Fibroblast of skin of right biceps (primary cell): ENCODE measurements at places on chromosomes 7 and 10.

DNA sequence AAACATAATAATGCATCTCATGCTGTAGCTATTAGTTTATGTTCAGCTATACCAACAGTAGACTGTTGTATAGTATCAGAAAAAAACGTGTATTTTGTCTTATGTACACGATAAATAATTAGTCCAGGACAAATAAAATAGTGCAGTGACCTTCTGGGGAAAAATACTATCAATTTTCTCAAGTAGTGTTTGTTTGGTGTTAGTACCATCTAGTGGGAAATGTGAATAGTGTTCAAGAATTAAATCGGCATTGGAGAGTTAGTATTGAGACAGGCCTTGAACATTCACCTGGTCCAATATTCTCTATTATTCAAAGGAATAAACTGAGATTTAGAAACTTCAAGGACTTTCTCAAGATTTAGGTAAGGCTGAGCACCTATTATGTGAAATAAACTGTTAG is 21.7 kb upstream of the OR2A5 start:
- peak; percentile 14 for DNase-seq

DNA sequence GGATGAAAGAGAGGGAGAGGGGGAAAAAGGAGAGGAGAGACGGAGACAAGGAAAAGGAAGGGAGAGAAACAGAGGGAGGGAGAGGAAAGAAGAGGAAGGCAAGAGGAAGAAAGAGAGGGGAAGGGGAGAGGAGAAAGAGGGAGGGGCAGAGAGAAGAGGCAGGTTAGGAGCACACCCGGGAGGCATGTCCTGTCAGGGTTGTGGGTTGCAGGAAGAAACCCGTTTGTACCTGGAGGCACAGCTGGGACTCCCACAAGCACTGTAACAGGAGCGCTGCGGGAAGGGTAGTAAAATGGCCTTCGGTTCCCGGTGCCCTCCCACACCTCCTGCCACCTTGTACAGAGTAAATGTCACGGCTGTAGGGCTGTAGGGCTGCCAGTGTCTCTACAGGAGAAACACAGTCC is 24.7 kb downstream of the FGFR2 start:
- no peak for DNase-seq

- no peak for DNase-seq
These were observed 239.6 kb upstream of the STEAP1 start for GRCh38 chr7:89914711-89915110.

DNA sequence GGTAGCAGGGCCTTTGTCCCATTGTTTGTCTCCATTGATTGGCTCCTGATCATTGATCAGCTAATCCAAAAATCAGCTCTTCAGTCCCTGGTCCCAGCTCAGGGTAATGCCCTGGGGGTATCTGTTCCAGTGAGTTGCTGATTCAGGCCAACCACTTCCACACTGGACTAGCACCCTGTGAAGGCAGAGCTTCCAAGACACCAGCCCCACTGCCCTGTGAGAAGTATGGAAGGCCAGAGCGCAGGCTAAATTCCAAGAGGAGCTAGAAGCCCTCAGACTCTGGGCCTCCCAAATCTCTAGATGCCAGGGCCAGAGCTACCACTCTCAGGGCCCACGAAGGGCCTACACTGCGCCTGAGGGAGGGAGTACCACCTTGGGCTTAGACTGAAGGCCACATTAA is 10.4 kb downstream of the TMEM72 start:
- no peak for DNase-seq

DNA sequence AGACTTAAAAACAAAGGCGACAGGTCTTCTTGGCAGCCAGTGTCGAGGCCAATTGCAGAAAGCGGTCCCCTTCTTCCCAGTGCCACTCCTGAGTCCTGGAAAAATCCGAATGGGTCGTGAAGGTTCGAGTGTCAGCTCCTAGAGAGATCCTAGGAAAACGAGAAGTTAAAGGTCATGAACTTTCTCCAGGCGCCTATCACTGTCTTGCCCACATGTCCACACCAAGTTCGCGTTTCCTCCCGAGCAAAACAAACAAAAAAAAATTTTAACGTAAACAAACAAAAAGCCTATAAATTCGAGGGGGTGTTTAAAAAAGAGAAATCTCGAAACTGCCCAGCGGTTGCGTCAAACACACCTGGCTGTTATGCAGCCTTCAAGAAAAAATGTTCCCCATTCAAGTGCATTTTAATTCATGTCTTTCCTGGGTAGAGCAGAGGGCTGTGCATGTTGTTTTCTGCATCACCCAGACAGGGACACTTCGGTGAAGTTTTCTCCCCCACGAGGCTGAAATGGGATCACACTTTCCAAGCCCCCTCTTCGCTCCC is 1.5 kb downstream of the ARHGAP21 start:
- DNase-seq = no peak

DNA sequence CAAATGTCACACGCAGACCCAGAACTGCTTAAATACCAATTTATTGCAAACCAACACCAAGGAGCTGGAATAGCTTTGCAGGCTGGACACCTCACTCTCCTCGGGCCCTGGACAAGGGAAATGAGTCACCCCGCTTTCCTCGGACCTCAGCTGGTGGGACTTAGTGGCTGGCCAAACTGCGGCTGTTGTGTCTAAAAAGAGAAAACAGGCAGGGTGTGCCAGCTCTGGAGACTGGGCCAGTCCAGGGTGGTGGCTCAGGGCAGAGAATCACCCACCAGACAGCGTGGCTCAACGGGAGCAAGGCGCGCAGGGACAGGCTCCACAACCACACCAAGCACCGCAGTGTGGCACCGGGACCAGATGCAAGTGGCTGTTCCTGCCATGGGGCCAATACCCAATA is 58.2 kb upstream of the CAMK2B start:
- peak; percentile 23 for DNase-seq

- DNase-seq = no peak
These were observed 35.1 kb downstream of the GUSB start for GRCh38 chr7:65946904-65947303.

DNA sequence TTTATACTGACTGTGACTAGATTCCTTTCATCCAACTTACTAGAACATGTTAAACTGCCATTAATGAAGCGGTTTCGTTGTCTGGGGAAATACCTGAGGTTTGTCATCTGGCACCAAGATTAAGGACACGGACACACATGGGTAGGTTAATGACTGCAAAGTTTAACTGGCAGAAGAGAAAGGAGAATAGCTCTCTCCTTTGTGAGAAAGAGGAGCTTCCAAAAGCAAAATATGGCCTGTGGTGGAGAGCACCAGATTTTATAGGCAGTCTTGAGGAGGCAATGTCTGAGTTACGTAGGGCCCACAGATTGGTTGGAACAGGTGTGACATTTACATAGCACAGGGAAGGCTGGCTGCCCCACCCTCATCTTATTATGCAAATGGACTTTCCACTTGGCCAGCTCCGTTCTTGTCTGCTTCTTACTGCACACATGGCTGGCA is 1193.0 kb upstream of the CELF2 start:
- DNase-seq = no peak

DNA sequence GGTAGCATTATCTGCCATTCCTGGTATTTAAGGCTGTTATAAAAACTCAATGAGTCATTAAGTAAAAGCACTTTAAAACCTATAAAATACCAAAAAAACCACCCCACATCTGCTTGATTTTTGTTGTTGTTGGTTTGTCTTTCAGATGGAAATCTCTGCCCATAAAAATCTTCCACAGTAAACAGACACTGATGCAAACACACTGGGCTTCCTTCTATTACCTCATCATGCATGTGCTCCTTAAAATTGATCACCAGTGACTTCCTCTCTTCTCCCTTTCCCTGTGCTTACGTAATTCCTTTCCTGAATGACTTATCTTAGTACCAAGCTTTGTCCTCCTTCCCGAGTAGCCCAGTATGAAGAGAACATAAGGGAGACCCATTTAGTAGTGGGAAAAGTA is 167.2 kb downstream of the EVX1 start:
- no peak for DNase-seq

DNA sequence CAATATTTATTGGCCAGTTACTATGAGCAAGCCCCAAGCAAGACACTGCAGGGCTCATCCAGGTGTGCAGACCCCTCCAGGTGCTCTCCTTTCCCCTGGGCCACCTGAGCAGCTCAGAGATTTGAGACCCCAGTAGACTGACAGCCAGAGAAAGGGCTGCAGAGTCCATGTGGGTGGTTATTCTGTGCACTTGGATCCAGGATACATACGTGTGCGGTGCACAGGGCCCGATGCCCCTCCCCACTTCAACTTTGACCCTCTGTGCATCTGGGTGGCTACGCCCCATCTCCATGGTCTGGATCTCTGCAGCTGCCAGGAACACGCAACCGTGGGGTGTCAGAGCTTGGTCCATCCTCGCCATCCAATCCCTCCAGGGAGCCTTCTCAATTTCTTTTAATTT is 72.9 kb downstream of the MKI67 start:
- DNase-seq = no peak

DNA sequence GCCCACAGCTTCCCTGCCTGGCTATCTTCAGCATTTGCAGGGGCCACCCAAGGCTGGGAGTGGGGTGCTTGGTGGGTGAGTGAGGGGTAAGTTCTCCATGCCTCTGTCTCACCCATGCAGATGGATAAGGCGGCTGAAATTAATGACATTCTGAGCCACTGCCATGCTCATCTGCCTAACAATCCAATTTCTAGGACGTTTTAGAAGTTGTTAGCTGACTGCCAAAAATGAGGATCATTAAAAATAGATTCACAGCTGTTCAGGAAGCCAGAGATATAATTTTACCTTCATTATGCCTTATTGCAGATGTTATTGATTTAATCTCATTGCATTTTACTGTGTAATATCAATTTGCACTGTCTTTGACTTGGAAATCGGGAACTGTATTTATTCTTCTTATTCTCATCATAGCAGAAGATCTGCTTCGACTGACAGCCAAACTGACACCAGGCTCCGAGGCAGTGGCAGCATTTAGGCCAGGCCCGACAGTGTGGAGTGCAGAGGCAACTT is 334.4 kb upstream of the NPVF start:
- no peak for DNase-seq

DNA sequence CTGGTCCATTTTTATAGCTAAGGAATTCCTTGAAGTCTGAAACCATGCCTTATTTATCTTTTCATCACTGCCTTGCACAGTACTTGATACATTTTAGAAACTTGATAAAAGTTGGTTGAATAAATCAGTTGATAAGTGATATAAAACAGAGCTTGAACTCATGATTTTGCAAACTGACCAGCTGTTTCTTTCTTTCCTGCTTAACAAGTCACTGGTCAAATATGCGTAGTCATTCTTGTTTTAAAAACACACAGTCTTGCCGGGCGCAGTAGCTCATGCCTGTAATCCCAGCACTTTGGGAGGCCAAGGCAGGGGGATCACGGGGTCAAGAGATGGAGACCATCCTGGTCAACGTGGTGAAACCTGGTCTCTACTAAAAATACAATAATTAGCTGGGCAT is 6.3 kb downstream of the TPST1 start:
- no peak for DNase-seq

GRCh38 chr7:96246919-96247318 is 75.0 kb downstream of the SLC25A13 start:
- no peak for DNase-seq

DNA sequence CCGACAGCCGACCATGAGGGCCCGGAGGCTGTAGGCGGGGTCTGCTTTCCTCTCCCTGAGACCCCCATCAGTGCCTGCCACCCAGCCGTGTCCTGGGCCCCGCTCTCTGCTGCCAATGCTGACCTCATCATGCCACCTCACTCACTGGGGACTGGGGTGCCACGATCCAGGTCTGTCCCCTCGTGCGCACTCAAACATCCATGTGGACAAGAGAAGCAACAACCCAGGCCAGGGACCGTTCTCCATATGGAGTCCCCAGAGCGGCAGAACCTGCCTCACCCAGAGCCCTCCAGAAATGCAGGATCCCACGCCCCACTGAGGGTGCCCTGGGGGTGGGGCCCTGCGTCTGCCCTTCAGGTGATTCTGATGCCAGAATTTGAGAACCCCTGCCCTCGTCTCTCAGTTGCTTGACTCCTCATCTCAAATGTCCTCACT is 210.0 kb upstream of the PPP2R2D start:
- no peak for DNase-seq

- no peak for DNase-seq
These were observed 93.1 kb upstream of the ZPBP start for GRCh38 chr7:50185951-50186682.

- DNase-seq = peak; percentile 7
These were observed 945 bp downstream of the ADD3 start for GRCh38 chr10:110008518-110009339.

DNA sequence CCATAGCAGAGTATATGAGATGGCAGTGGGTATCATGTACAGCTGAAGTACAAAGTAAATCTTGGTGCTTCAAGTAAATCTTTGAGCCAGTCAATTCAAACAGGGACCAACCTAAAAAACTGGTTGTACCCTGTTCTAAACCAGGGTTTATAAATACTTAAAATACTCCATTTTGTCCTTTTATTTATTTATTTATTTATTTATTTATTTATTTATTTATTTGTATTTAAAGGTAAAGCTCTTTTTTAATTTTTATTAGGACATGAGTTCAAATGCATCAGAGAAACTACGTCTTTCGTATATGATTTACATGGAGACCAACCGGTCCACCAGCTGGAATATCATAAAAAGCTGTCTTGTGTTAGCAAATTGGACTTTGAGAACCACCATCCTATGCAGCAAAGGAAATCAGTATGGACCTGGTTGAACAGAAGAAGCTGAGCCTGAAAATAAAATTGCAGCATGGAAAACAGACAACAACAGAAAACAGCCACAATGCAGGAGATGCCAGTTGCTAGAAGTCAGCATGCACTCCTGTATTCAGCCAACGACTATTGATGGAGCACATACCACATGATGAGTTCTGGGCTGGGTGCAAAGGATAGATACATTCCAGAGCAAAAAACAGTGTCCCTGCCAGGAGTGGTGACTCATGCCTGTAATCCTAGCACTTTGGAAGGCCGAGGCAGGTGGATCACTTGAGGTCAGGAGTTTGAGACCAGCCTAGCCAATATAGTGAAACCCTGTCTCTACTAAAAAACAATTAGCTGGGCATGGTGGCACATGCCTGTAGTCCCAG is 60.0 kb downstream of the PLXNA4 start:
- peak; percentile 80 for DNase-seq

- no peak for DNase-seq
These were observed 85.0 kb upstream of the NAMPT start for GRCh38 chr7:106369816-106370215.

GRCh38 chr7:119167431-119167830 is 942.9 kb downstream of the ANKRD7 start:
- no peak for DNase-seq

GRCh38 chr7:87027900-87028299 is 31.6 kb downstream of the ELAPOR2 start:
- no peak for DNase-seq

DNA sequence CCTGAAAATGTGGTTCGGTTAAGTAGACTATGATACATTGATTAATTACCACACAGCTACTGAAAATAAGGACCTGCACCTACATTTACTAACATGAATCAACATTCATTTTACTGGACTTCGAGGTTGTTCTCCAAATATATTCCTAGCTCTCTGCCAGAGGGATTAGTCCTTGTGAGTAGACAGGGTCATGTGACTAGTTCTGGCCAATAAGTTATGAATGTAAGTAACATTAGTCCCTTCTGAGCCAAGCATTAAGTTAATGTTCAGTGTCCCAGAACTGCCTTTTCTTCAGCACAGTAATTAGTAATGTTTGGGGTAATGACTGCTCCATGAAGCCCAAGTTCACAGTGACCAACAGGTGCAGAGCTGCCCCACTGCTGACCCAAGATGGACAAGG is 9.2 kb downstream of the ITIH5 start:
- no peak for DNase-seq
